ENCODE measurements at places on chromosomes 4 and X. TPM values are rescaled to one million over a fixed set of nuclear protein-coding genes. Genes with fewer than 3 reads are reported as not detected.

DNA sequence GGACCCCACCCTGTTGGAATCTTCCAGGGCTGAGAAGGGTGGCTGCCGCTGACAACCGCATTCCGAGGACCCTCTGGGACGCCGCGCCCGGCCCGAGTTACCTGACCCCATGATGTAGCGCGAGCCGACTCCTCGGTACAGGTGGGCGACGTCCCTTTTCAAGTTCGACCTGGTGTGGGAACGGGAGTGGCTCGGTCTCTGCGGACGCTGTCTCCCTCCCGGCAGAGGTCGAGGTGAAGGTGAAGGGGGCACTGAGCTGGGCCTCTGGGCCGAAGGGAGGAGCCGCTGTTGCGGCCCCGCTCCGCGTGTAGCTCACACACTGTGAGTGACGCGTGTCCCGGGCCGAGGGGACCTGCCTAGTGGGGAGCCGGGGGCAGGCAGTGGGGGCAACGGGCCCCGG is 4.5 kb downstream of the GTPBP6 start:
- DNase-seq: peak; percentile 22

Gene FABP2
- total RNA-seq: not detected

Gene POU4F2
- total RNA-seq: not detected

GRCh38 chr4:102543030-102543928 is 42.1 kb downstream of the NFKB1 start:
- no peak for DNase-seq

DNA sequence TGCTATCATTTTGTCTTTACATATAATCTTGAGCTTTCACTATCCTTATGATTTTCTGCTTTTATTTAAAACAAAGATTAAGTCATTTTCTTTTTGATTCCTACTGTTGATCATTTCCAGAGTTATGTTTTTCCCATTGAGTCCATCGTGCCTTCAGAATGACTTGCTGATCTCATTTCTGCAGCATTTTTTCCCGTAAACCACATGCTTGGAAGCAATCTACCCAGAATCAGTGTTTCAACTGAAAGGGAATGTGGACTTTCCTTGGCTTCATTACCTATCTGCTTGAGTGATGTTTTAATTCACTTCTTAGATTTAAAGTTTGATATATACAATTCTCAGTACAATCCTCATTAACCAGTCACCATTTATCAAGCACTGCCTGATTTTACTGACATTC is 192.4 kb upstream of the FSTL5 start:
- no peak for DNase-seq

DNA sequence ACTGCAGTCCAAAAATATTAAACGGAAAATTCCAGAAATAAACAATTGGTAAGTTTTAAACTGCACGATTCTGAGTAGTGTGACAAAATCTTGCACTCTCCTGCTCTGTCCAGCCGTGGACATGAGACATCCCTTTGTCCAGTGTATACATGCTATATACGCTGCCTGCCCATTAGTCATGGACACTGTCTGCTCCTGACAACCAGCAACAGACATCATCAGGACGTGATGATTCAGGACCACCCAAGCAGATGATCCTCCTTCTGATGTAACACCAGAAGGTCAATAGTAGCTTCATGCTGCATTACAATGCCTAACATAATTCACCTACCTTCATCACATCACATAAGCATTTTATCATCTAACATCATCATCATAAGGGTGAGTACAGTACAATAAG is 36.3 kb downstream of the ATRX start:
- DNase-seq: no peak

GRCh38 chr4:13903901-13904300 is 276.4 kb upstream of the BOD1L1 start:
- DNase-seq: no peak

DNA sequence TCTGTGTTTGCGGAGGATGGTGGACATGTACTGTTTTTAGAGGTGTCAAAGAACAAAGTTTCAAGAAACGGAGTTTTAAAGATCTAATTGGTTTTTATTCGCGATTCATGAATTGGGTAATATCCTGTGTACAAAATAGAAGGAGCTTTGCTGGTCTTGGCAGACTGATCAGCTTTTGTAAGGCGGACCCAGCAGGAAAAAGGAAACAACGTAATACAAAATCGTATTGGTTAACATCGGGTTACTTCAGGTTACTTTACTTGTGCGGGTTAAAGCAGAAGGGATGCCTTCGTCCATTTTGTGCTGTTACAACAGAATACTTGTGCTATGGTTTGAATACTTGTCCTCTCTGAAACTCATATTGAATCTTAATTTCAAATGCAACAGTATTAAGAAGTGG is 11.4 kb upstream of the NYX start:
- no peak for DNase-seq

DNA sequence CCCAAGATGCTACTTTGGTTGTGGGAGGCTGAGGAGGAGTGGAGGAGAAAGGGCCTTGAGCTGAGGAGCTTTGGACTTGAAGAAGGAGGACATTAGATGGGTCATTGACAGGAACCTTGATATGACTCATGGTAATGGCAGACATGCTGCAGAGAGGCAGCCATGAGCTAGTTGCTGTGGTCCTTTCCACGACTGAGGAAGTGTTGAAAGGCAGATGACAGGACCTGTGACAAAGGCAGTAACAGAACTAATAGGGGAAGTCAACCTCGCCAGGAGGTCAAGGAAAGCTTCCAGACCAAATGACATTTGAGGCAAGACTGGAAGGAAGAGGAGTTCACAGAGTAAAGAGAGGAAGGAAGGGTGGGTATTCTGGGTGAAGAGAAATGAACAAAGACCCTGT is 7.6 kb upstream of the XPNPEP2 start:
- no peak for DNase-seq

Gene GIMD1
- not detected for total RNA-seq

DNA sequence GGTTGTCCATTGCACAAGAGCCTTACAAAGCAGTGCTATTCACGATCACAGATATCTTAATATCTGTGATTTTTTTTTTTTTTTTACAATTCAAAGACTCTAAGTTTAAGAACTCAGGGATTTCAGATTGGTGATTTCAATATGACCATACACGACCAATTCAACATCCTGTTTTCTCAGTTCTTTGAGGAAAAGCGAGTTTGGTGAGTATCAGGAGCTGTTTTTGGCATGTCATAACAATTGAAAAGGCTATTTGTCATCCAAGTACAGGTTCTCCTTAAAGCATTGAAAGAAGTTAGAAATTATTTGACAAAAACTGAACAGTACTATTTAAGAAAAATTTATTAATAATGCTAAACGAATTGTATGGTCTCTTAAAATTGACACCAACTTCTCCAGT is 9.1 kb upstream of the ARHGEF6 start:
- DNase-seq: no peak

- DNase-seq: peak; percentile 82
Measured at GRCh38 chrX:118975831-118976598, 1.6 kb downstream of the LONRF3 start.

- no peak for DNase-seq
Measured at GRCh38 chr4:124883632-124884031, 171.1 kb upstream of the ANKRD50 start.

DNA sequence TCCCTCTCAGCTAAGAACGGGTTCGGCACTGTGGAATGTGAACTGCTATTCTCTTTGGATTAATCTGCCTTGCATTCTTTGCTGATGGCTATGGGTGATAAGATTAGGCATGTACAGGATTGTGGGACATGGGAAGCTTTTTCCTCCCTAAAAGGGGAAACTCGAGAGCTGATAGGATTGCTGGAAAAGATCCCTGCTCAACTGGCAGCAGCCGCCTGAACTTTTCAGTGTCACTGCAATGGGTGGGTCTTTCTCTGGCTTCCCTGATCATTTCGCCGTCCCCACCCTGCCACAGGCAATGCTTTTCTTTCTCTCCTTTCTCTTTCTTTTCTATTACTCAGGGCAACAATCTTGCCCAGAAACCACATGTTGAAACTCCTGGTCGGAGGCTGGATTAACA is 20.5 kb downstream of the PAGE2 start:
- DNase-seq: peak; percentile 22

Gene MAPK10
- total RNA-seq: 9.8 TPM

DNA sequence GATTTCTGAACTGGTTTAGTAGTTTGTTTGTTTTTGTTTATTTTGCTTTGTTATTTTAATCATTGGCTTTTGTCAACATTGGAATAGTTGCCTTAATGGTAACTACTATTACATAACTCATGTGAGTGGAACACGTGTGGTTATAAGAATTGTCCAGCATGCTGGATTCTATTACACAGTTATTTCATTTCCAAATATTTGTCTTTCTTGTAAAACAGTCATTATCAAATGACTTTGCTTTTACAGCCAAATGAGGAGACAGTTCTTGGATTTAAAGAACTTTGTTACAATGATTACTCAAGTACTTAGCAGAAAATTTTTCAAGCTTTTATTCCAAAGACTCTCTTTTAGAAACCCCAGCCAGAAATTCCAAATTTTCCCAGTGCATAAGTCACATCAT is 516.1 kb upstream of the MAGEB2 start:
- DNase-seq: no peak

- no peak for DNase-seq
Measured at GRCh38 chrX:108299101-108299591, 139.1 kb downstream of the COL4A6 start.

Gene PLK4
- 0.68 TPM for total RNA-seq

DNA sequence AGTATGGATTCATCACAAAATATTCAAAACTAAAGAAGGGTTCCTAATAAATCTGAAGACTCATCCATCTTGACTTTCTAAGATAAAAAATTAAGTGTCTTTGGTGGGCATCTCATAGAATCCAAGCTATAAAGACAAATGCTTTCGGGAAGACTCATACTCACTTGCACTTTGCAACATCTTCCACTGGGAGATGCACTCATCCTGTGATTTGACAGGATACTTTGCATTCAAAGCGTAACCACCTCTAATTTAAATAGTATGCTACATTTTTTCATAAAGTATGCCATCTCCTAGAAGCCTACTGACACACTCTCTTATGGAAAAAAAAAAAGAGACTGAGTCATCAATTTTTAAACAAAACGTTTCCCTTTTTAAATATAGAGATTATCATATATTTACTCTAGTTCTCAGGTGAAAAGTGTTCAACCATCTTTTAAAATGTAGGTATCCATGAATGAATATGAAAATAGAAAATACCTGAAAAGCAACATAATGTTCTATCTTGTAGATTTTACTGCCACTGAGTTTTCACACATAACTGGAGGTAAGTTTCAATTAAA is 119.6 kb downstream of the KLHL13 start:
- DNase-seq: no peak

Gene DIPK2B
- 26.0 TPM for total RNA-seq
